Effector memory CD8-positive, alpha-beta T cell (primary cell): ENCODE measurements at places on chromosomes 5 and 9.

GRCh38 chr5:112865128-112865527, 4.0 kb downstream of the SRP19 start:
- DNase-seq = no peak

- DNase-seq = no peak
These were observed 550.8 kb downstream of the CDH9 start for GRCh38 chr5:26487553-26487952.

DNA sequence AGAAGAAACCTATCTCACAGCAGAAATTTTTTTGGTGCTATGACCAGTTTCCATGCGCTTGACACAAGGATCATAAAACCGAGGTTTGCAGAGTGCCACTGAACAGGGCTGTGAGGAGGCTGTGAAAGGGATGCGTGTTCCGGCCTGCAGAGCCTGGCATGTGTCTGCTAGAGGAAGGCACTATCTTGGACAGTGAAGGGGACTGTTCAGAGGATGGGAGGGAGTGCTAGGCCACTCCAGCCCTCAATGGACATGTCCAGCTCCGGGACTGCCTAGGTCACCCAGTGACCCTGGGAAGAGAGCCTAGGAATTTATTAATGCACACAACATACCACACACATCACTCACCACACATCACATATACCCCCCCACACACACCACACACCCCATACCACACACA, 275.9 kb downstream of the GADD45G start:
- no peak for DNase-seq

- DNase-seq = no peak
These were observed 7.0 kb downstream of the ST6GALNAC4 start for GRCh38 chr9:127909839-127910273.

GRCh38 chr9:21326526-21327139, 8.6 kb downstream of the KLHL9 start:
- DNase-seq = no peak

DNA sequence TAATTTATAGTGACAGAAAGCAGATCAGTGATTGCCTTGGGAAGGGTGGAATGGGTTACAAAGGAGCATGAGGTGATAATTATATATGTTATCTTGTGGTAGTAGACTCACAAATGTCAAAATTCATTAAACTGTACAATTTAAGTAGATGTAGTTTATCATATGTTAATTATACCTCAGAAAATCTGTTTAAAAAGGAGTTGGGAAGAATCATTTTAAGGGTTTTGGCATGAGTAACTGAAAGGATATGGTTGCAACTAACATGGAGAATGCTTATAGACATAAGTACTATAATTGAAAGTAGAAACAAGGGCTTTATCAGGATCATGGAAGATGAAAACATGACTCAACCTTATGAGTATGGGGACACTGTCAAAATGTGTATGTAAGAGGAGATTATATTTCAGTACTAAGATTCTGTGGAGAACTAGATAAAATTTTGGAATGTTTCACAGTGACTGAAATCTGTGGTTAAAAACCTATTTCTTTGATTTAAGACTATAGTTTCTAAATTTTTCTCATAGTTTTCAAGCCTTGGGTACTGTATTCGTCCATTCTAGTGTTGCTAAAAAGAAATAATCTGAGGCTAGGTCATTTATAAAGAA, 73.3 kb downstream of the FCHO2 start:
- no peak for DNase-seq
